ENCODE measurements at places on chromosomes 6 and 20. TPM values are rescaled to one million over a fixed set of nuclear protein-coding genes. Genes with fewer than 3 reads are reported as not detected.

GRCh38 chr6:144289006-144289405 is 3.9 kb downstream of the UTRN start:
- no peak for DNase-seq

The SLC2A10 gene
- total RNA-seq: 8.0 TPM

- no peak for DNase-seq
Measured at GRCh38 chr6:12379181-12379580, 89.0 kb downstream of the EDN1 start.

The ULBP1 gene
- under 0.01 TPM for total RNA-seq

DNA sequence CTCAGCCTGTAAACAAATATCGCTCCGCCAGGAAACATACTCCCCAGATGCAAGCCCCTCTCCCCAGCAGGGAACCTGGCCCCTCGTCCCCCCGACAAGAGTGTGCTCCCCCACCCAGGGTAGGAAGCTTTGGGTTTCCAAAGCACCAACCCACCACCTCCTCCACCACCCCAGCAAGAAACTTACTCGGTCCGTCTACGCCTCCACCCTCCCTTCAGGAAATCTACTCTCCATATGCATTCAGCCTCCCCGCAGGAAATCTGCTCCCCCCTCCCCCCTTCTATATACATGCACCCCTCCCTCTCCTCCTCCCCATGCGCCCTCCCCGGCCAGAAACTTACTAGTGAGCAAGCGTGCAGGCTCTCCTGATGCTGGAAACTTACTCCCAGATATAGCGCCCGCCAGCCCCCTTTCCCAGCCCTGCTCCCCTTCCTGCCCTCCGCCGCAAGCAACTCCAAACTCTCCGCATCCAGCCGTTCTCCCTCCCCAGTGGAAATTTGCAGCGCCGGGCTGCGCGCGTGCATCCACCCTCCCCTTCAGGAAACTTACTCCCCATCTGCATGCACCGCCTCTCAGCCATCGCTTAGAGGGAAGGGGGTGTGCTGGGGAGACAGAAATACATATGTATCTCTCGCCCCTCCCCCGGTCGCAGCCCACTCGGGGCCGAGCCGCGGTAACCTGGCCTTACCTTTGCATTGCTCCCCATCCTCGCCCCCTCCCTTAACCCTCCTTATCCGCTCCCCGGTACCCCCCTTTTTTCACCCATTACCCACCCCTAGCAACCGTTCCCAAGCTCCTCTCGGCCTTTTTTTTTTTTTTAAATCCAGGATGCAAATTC is at the start of gene TRERF1:
TRERF1 (minus strand) TSS at position 594 of the 838 bp plus-strand sequence. CDS start 182,336 bp downstream, outside the sequence.
- DNase-seq: no peak

- no peak for DNase-seq
Measured at GRCh38 chr6:4788953-4789584, 12.9 kb downstream of the CDYL start.

- no peak for DNase-seq
Measured at GRCh38 chr6:148193063-148193680, 149.5 kb upstream of the SASH1 start.

DNA sequence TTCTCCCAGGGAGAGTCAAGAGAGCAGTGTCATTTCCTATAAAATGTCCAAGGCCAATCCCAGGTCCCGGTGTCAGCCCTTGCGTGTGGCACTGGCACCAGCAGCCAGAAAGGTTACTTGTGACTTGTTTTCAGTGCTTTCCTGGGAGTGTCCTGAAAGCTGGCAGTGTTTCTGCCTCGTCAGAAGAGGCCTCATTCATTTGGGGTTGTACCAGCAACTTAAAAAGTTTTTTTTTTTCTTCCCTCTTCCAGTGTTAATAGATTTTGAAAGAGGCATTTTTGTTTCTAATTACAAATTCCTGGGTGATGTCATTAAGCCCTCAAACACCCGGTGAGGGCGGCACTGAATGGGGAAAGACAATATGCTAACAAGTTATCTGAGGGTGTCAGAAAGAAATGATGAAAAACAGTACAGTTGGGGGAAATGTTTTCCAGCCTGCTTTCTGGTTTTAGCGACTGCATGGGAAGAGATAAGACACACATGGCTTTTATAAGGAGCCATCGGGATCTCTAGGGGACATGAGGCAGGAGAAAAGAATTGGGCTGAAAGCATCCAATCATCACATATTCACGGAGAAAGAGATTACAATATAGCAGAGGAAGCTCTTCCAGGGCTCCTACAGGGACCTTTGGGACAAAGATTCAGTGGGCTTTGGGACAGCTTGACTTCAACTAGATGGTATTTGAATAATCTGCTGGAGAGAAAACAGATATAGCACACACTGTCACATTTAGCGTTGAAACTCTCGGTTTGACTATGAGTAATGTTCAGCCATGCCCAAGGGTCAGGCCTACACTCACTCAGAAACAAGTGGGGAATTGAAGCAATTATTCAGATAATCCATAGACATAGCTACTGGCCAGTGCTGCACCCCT is 153.0 kb downstream of the BCAS1 start:
- DNase-seq: no peak

DNA sequence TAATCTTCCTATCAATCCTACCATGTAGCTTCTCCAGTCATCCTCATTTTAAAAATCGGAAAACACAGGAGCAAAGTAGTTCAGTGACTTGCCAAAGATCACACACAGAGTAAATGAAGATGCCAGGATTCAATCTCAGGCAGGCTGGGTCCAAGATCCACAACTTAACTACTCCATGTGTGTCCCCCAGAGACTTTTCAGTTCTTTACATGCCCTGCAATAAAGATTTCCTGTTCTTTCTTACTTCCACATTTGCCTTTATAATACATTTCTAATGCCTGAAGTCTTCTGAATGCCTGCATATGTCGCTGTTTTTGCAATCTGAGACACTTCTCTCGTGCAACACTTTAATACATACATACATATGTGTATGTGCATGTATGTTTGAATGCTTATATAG is 121.7 kb upstream of the MARCKS start:
- no peak for DNase-seq

The OR2J3 gene
- 0.14 TPM for total RNA-seq
